ENCODE measurements at places on chromosomes 4 and X.

GRCh38 chrX:137568741-137569469 is 3.0 kb downstream of the ZIC3 start:
- no peak for DNase-seq

- DNase-seq, result peak; percentile 74
Measured at GRCh38 chr4:186144198-186144945, 39.9 kb downstream of the FAM149A start.

DNA sequence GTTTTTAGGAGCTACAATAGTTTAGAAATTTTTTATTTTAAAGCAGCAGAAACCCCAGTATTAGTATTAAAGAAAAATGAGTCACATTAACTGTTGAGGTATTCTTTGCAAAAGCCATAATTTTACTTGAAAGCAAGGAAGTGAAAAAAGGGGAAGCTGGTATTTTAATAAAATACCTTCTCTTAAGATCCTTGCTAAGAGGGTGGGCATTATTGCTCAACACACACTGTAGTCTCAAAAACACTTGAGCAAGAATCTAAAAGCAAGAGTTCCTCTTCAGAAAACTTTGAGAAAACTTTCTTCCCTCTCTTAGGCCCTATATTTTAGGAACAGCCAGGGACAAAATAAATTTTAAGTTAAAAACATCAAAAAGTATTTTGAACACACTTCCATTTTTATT is 259.4 kb upstream of the DIAPH2 start:
- no peak for DNase-seq

DNA sequence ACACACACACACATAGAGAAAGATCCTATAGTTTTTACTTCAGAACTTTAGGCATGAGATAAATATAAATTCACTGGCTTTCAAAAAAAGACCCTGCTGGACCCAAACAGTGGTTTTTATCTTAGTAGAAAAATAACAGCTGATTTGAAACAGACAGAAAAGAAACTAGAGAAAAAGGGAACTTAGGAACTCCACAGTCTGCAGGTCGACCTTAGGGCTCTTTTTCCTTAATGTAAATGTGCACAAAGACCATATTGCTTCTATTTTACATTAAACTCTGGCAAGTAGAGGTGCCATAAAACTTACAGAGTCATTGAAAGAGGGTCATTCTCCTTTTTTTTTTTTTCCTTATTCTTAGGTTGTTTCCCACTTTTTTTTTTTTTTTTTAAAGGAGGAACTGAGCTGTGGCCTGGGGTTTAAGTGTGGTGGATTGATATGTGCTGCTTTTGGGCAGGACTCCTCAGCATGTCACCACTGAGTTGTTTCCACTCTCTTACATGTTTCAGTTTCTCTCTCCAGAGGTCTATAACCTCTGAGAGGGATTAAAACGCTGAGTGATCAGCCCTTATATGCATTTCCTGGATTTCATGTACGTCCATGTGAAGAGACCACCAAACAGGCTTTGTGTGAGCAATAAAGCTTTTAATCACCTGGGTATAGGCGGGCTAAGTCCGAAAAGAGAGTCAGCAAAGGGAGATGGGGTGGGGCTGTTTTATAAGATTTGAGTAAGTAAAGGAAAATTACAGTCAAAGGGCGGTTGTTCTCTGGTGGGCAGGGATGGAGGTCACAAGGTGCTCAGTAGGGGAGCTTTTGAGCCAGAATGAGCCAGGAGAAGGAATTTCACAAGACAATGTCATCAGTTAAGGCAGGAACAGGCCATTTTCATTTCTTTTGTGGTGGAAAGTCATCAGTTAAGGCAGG is 70.8 kb upstream of the PACRGL start:
- no peak for DNase-seq

All from kidney tubule cell (primary cell).